OCI-M1 (cell line): ENCODE measurements at places on chromosomes 11 and 22.
A peak's percentile ranks its signal among the peaks of the same experiment; 100 is the strongest.

DNA sequence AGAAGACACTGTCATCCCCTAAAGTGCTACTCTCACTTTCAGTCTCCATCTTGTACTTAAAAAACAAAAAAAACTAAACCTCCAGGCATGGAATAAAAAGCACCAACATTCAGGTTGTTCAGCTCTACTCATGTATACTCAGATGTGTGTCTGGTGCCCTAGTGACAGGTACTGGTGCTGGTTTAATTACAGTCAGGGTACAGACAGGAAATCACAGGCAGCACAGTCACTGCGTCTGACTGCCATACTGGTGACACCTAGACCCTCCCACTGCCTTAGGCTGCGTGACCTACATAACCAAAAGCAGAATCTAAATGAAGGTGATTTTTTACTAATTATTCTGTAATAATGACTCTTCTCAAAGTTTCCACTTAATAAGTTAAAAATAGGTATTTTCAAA is at the start of gene ARHGAP32:
TSS of gene ARHGAP32 (minus strand) at position 176 of the 400 bp plus-strand sequence. CDS start at position 49, 127 bp downstream.
- DNase-seq: no peak

- no peak for DNase-seq
These were observed 15.4 kb downstream of the LRP5 start for GRCh38 chr11:68327586-68328370.

- DNase-seq: no peak
These were observed 14.6 kb upstream of the NAP1L4 start for GRCh38 chr11:3006505-3007260.

DNA sequence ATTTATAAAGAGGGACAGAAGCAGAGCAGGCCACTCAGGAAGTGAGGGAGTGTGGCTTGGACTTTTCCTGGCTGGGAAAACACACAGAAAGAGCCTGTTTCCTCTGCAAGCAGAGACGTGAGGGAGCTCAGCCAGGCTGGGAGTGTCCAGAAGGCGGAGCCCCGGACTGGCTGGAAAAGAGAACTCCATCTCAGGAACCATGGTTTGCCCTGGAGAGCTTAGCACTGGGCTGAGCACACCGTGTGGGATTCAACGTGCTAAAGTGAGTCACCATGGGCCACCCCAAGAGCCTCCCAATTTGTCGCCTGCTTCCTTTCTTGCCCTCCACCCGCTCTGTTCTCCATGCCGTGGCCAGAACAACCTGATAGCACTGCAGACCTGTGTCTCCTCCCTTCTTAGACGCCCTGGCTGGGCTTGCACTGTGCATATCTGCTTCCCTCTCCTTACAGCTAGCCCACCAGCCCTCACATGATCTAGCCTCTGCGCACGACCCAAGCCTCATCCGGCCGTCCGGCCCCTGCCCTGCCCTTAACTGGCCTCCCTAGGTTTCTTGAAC is 51.8 kb downstream of the GALNT18 start:
- no peak for DNase-seq

DNA sequence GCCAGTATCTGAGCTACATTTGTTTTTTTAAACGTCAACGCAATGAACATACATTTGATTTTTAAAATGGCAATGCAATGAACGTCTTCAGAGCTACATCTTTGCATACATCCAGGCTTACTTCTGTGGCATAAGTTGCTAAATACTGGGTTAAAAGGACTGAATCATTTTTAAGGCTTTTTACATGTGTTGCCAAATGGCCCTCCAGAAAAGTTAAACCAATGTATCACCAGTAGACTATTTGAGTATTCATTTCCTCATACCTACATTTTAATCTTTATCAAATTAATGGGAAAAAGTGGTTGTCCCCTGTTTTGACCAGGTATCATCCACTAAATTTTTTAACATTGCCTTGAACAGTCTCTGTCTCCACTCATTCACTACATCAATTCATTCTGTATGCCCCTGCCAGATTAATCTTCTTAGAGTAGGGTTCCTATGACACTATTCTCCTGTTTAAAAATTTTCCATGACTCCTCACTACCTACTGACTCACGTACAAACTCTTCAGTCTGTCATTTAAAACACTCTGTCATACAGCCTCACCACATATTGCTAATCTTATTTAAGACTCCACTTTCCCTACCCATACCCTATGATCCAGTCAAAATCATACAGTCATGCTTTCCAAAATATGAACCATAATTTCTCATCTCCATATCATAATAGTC is 12.4 kb upstream of the PRRG4 start:
- DNase-seq: no peak

- no peak for DNase-seq
These were observed 34.3 kb downstream of the ETS1 start for GRCh38 chr11:128552783-128553661.

DNA sequence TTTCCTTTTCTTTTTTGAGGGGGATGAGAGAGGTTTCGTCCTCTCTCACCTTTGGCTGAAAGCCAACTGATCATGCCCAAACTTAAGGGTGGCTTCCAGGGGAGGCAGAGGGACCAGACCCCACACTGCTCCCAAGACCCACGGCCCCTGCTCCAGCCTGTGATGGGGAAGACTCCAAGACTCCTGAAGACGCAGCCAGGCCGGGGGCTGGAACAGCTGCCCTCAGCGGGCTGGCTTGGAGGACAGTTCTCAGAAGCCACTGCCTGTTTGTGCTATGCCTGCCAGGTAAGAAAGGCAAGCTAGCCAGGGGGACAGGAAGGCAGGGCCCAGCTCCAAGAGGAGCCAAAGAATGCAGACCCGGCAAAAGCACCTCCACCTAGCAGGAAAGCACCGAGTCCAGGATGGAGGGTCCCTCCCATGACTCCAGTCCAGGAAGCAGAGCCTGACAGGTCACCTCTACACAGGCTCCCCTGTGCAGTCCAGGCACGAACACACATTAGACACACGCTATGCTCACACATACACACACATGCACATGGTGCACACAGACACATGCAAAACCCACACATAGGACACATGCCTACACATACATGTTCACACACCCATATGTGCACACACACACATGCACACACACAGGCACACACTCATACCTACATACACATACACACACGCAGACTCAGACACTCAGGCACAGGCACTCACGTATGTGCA is 31.3 kb downstream of the GNB1L start:
- no peak for DNase-seq

- DNase-seq: no peak
These were observed 67.6 kb upstream of the CYP2D6 start for GRCh38 chr22:42198226-42198625.

DNA sequence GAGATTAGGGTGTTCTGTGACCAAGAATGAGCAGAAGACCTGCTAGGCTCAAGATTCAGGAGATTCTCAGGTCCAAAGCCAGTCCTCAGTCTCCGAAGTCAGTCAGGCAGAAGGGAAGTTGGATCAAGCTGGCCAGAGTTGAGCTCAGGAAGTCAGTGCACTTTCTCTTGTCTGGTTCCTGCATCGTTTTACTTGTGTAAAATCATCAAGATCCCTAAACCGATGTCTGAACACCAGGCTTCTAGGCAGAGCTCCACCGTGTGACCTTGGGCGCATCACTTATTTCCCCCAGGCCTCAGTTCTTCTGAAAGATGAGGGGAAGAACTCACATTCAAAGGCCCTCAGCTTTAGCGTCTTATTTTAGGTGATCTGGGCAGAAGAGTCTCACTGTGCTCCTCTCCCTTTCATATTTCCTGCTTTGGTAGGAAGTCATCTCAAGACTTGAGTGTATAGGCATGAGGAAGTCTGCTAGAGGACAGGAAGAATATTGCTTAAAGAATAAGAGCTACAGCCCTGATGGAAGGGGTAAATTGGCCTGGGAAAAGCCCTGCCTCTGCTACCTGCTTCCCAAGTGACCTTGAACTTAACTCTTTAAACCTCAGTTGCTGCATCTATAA is 20.2 kb downstream of the NF2 start:
- DNase-seq: no peak

DNA sequence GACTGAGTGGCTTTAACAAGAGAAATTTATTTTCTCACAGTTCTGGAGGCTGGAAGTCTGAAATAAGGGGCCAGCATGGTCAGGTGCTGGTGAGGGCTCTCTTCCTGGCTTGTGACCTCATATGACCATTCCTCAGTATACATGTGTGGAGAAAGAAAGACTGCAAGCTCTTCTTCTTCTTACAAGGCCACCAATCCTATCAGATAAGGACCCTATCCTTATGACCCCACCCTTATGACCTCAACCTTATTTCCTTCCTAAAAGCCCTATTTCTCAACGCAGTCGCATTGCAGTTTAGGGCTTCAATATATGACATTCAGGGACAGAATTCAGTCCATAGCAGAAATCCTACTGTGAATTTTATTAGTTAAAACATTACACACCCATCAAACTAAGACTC is 124.4 kb upstream of the RAG2 start:
- DNase-seq: no peak

DNA sequence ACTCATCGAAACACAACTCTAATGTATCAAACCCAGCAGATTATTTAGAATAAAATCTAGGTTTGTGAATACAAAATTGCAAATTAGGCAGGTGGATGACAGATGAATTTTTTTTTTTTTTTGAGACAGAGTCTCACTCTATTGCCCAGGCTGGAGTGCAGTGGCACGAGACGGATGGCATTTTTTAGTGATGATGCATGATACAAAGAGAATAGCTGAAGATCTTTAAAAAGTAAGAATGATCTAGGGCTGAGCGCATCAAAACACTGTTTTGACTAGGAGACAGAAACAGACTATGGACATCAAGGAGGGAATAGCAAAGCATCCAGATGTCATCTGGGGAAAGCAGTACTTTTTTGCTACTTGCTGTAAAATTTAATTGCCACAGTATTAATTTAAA is 63.8 kb downstream of the IMMP1L start:
- DNase-seq: no peak

GRCh38 chr11:110061296-110061695 is 31.9 kb upstream of the ZC3H12C start:
- DNase-seq: no peak

GRCh38 chr11:92929653-92930052 is 39.8 kb upstream of the MTNR1B start:
- no peak for DNase-seq

DNA sequence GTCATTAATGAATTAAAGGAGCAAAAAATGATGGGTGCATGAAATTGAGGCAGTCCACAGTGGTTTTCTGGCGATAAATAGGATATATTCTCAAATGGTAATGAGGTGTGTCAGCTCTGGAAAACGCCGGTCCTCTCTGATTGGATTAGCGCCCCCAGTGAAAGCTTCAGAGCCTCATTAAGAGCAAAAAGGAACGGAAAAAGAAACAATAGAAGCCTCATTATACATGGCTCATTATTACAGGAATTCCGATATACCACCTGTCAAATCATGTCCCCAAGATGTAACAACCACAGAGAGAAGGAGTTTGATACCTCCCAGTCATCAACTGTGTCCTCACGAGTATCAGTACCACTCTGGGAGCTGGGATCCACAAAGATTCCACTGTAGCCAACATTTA is 175.7 kb upstream of the PITPNB start:
- no peak for DNase-seq

DNA sequence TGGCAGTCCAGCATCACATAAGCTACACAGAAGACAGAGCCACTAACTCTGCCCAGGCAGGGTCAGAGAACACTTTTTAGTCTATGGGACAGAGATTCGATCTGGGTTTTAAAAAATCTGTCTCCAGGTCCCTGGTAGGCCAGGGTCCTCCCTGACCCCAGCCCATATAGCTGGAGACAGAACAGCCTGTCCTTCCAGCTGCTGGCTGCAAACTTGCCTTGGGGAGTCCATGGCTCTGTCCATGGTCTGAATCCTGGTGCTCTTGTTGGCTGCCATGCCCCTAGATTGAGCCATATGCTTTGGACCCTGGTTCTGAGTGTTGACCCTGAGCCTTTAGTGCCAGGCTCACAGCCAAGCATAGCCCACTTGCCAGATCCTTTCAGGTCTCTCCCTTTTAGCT is 13.3 kb upstream of the LIPT2 start:
- no peak for DNase-seq

DNA sequence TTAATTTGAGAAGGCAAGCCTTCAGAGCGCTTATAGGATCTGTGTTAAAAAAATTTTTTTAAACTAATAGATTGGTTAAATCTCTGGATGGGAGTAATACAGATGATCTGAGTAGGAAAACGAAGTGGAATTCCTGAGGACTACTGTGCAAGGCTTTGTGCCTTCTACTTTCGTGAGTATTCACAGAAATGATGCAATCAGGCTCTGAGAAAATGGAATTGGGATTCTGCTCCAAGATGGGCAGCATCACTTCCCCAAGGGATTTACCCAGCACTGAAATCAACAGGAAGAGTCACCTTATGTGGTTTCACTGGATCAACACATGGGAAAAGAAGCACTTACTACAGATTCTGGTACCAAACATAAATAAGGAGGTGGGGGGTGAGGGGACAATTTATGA is 12.5 kb downstream of the KMT5B start:
- DNase-seq: no peak

DNA sequence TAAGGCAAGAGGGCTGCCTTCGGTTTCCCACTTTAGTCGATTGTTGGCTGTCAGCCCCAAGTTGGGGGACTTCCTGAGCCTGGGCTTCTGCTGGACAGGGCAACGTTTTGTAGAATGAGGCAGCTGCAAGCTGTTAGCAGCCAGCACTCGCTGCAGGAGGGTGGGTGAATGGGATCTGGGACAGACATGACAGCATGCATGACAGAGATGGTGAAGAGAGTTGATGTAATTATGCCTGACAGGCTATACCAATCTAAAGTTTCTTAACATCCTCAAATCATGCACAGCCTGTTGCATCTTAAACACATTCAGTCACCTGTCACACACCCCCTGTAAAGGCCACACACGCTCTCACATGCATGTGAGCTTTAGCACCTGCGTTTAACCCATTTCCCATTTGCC is 49.2 kb downstream of the CWC15 start:
- DNase-seq: no peak

- no peak for DNase-seq
These were observed 112.9 kb downstream of the SPON1 start for GRCh38 chr11:14075118-14076078.

DNA sequence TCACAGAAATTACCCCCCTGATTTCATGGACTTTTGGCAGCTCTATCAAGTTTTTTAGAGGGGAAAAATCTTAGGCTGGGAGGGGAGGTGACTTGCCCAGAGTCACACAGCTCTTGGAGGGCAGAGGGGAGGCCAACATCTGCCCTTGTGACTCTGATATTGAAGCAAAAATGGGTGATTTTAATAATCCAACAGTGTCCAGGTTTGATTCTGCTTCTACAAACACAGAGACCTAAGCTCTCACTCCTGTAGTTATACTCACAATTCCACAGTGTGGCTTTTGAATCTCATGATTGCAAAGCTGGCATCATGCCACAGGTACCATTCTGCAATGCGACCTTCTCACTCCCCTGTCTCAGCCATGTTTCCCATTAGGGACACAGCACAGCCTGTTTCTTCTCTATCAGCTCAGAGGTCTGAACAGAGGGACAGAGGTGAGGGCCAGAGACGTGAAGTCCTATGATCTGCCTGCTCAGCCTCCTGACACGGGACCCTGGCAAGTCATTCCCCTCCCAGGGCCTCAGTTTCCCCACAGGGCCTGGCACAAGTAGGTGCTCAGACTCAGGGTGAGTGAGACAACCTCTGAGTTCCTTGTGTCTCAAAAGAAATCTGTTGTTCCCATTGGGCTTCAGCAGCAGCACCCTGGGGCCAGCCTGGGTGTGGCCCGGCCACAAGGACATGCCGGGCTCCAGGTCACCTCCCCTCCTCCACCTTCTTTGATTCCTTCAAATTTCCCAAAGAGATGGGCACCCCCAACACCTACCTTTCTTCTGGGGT is 766 bp downstream of the APOL2 start:
- DNase-seq: peak; percentile 69
